Thoracic aorta (tissue), 2 donors: ENCODE measurements at places on chromosomes 5 and 9. TPM values are rescaled to one million over a fixed set of nuclear protein-coding genes. Genes with fewer than 3 reads are reported as not detected.

DNA sequence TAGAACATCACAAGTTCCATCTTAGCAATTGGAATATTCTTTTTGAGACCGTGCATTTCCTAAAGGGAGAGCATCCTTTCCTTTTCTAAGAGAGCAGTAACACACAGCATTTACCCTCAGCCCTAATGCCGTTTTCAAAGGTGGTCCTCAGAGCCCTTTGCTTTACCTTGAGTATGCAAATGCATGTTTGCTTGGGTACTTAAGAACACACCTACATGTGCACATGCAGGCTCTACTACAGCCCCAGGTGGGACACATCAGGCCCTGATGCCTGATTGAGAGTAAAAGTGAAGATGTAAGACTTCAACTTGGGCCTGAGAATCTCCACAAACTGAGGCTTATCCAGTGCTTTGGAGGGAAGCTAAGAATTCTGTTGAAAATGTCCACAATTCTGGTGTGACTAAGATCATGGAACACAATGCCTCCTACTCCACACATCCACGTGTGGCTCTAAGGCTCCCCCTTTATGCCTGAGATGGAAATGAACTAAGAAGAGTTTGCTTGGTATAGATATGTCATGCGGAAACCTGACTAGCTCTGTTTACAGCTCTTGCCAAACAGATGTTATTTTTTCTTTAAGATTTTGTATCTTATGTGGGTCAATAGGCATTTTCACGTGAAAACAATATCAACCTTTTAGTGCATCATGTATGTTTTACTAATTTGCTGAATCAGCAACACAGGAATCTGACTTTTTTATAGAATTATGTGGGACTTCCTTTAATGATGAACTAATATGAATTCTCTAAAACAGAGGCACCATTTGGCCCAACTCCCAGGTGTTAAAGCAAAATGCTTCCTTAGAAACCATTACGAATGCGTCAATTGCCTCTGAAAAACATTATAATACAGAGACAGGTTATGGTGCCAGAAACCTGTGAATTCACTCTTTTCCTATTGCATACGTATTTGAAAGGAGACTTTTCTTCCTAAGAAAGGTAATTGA is 48.9 kb upstream of the SLC2A8 start:
- no peak overlapping the region for H3K4me3 ChIP-seq
- DNase-seq = no peak
- H3K4me1 ChIP-seq = peaks cover 5% of the 10 kb centered on the region

- no peaks in the 10 kb centered on the region for H3K27me3 ChIP-seq
- H3K36me3 ChIP-seq = no peaks in the 10 kb centered on the region
These were observed 260.0 kb downstream of the RAB3C start for GRCh38 chr5:58842852-58843251.

Gene IDNK
- 1.4 TPM for total RNA-seq

Gene UAP1L1
- 11.4 TPM for total RNA-seq

Gene TAS2R1
- total RNA-seq = not detected

Gene OTP
- total RNA-seq = not detected

Gene CTXN3
- not detected for total RNA-seq
